OCI-LY7 (cell line): ENCODE measurements at places on chromosomes 3 and 15.

- DNase-seq, result no peak
Observed at GRCh38 chr3:194976874-194977273, 291.2 kb downstream of the FAM43A start.

DNA sequence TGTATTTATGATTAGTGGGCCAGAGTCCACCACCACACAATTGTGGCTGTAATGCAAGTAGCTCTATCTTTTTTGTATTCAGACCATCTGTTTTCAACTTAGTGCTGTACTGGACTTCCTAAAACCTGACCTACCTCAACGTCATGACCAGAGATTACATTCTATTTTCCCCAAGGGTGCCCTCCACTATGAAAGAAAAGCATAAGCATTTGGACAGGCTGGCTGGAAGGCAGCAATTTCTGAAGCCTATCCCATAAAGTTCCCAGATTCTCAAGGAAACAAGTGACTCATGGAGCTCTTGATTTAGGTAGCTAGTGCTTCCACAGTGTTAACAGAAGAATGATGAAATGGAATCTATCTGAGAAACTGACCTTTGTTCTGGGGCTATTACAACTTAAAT lies 75.8 kb downstream of the COL8A1 start:
- no peak for DNase-seq

- DNase-seq, result no peak
Observed at GRCh38 chr3:44442596-44443309, 34.7 kb downstream of the ZNF445 start.

DNA sequence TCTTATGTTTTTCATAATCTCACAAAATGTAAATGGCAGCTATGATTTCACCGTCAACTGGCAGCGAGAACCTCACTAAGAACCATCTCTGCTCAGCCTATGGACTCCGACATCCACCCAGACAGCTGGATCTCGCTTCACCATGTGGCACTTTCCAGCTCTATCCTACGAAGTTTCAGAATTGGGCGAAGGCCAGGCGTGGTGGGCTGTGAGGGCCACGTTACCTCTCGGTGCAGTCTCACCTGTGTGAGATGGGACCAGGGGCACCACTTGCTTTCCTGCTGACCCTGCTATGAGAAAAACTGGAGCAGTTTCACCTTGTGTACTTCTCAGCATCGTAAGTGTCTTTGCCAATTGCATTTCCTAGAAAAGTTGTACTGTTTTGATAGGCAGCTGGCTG lies 32.3 kb downstream of the CHDH start:
- no peak for DNase-seq
